Neural progenitor cell (in vitro differentiated cells): ENCODE measurements at places on chromosomes 1 and 21.

DNA sequence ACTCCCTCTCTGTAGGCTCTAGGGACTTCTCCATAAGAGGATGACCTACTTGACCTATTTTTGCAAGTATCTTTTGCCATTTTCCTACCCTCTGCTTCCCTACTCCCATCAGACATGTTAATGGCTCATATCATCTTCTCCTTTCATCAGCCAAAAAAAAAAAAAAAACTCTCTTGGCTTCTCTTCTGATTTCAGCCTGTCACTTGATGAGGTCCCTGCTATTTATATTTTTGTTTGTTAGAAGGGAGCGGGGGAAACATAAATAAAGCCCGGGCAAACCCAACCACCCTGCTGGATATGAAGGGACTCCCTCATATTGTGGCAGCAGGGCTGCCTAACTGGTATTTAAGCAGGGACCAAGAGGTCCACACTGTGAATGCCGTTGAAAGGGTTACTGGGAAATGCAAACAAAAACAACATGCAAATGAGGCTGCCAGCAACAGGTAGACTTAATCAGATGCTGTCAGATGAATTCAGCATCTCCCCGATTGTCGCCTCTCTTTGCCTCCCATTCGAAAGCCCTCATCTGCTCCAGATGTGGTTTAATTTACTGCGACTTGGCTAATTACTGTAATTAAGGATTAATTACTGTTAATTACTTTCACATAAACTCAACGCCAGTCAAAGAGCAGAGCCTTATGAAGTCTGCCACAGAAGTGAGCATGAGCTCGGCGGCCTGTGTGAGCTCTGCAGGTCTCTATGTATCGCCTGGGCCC, 172.3 kb downstream of the PBX1 start:
- no peak for DNase-seq

DNA sequence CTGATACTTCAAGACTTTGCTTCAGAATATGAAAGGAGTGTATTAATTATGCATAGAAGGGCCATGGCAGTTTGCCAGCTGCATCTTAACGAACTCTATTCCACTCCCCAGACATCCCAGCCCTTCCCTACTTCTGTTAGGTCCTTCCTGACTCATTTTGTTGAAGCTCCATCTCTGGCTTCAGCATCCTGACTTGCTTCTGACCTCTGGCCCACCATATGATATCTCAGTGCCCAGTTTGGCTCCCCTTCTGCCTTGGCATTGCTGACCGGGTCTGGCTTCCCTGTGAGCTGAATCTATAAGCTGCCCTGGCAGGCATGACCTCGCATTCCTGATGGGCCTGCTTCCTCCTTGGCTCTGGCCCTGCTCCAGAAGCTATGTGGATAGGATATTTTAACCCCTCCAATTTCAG, 27.6 kb upstream of the ARHGAP29 start:
- no peak for DNase-seq

- DNase-seq: no peak
Observed at GRCh38 chr1:30410153-30410851, 313.1 kb downstream of the MATN1 start.

DNA sequence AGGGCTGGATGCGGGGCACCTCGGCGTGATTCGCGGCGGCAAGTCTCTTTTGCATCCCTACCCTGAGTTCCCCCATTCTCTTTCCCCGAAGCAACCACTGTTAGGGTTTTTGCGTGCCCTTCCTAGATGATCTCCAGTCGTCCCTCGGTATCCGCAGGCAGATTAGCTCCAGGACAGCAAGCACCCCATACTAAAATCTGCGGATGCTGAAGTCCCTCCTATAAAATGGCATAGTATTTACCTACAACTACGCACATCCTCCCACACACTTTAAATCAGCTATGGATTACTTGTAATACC, 22.8 kb upstream of the CFAP126 start:
- DNase-seq: no peak

GRCh38 chr1:14956579-14957195, 196.9 kb upstream of the TMEM51 start:
- no peak for DNase-seq

DNA sequence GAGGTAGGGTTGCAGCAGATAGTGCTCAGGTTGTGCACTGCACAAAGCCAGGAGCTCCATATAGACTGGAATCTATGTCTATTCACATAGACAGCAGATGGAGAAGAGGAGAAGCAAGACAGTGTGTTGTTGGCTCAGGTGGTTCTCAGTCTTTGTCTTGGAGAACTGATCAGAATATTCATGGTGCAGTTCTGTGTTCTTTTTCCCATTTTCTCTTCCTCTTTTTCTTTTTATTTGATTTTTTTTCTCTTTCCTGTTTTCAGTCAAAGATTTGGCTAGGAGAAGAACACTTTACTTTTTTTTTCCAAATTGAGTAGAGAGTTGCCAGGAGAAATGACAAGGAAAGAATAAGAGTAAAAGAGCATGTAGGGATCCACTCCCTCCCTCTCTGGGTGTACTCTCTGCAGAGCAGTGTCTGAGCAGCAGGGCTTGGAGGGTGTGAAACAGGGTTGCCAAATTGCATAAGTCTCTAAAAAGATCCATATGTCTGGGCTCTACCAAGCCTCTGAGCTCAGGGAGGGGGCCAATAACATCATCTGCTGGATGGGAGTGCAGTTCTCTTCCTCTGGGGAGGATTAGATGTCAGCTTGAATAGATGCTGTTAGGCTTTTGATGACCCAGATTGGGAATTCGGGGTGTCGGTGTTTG, 8.7 kb upstream of the CD34 start:
- no peak for DNase-seq
